ENCODE measurements at places on chromosomes 12 and 14. TPM values are rescaled to one million over a fixed set of nuclear protein-coding genes. Genes with fewer than 3 reads are reported as not detected.

GRCh38 chr12:4984971-4985370, 58.7 kb upstream of the KCNA5 start:
- 0 out of 2 replicates have a peak, but pooled peaks cover 3% of the 10 kb centered on the region for H3K4me1 ChIP-seq
- no peak overlapping the region for H3K4me3 ChIP-seq

GRCh38 chr12:80015660-80016059, 80.8 kb upstream of the PPP1R12A start:
- H3K36me3 ChIP-seq, result no peaks in the 10 kb centered on the region
- DNase-seq, result no peak
- H3K27me3 ChIP-seq, result no peaks in the 10 kb centered on the region
- H3K4me1 ChIP-seq, result peaks cover 7% of the 10 kb centered on the region

GRCh38 chr12:32533971-32534590, 134.7 kb downstream of the FGD4 start:
- H3K4me1 ChIP-seq, result peaks cover 54% of the 10 kb centered on the region
- no peaks in the 10 kb centered on the region for H3K36me3 ChIP-seq
- no peak overlapping the region for H3K4me3 ChIP-seq
- no peaks in the 10 kb centered on the region for H3K27me3 ChIP-seq
- DNase-seq, result no peak

Gene SLC17A8
- 0.26 TPM for total RNA-seq

Gene AQP2
- not detected for total RNA-seq

Gene KRT82
- total RNA-seq, result not detected

DNA sequence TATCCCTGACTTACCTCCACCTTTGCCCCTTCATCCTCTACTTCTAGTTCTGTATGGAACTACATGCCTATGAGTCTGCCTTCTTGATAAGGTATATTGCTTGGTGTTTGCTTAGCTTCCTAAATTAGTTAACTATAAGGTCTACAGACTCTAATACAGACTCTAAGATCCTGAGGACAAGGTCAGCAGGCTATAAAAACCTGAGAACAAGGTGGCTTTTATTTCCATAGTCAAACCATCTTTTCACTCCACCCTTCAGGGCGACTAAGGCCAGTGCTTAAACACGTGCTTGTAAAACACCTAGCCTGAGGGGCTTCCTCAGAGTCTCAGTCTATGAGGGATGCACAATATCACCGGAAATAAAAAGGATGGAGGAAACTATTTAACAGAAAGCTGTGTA, 36.1 kb upstream of the COL2A1 start:
- peaks cover 35% of the 10 kb centered on the region for H3K4me1 ChIP-seq
- no peak overlapping the region for H3K4me3 ChIP-seq
- no peak for DNase-seq

DNA sequence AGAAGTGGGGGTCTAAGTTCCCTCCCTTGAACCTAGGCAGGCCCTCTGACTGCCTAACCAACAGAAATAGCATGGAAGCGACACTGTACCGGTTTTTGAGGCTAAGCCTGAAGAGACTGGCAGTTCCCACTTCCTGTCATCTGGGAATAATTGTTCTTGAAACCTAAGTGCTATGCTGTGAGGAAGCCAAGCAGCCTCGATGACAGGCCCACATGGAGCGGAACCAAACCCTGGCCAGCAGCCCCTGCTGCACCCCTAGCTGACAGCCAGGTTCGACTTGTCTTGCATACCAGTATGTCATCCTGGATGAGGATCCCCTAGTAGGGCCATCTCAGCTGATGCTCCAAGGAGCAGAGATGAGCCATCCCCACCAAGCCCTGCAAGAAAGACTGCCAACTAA, 6.4 kb upstream of the GPR68 start:
- DNase-seq, result no peak
- no peaks in the 10 kb centered on the region for H3K36me3 ChIP-seq
- H3K27me3 ChIP-seq, result peaks cover 33% of the 10 kb centered on the region
- no peak overlapping the region for H3K4me3 ChIP-seq
- no peak overlapping the region for H3K27ac ChIP-seq

GRCh38 chr12:106181401-106182114, 42.8 kb upstream of the NUAK1 start:
- peaks cover 16% of the 10 kb centered on the region for H3K4me1 ChIP-seq
- no peak overlapping the region for H3K27ac ChIP-seq
- H3K27me3 ChIP-seq, result no peaks in the 10 kb centered on the region

DNA sequence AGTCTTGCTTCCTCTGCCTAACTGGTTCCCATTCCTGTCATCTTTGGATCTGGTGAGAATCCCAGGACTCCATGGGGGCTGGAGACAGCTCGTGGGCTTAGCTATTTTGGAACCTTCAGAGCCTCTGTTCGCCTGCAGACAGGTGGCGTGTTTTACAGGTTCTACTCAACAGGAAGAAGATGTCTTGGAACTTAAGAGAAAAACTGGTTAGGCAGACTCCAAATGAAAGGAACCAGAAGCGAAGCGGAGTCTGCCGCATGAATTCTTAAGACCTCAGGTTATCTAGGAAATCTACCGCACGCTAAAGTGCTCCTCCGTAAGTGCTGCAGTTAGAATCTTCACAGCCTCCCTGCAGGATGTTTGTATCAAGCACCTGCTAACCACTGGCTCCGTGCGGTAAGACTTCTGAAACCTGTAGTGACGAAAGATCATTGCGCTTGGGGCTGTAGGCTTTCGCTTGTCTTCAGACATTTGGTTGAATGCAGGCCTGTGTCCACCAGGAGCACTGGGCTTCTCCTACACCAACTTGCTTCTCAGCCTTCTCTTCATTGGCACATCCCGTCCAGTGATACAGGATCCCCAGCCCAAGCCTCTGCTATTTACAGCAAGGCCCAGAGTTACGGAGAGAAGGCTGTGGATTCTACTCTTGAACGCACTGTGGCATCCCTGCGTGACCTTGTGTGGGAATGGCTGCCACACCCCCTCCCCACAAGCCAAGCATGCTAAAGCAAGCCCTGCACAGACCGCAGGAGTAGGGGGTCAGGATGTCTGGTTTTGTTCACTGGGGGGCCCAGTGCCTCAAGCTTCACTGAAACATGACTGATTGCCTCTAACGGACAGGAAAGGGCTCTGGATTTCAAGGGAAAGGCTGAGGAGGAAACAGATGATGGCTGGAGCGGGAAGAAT, 35.0 kb downstream of the ACADS start:
- H3K27me3 ChIP-seq, result no peaks in the 10 kb centered on the region
- H3K4me3 ChIP-seq, result no peak overlapping the region
- peaks cover 18% of the 10 kb centered on the region for H3K4me1 ChIP-seq
- peaks cover 10% of the 10 kb centered on the region for H3K36me3 ChIP-seq
- peak overlapping the region; percentile 60 for H3K27ac ChIP-seq

GRCh38 chr14:94100847-94101246, 9.7 kb upstream of the IFI27 start:
- H3K4me3 ChIP-seq, result no peak overlapping the region
- H3K27me3 ChIP-seq, result no peaks in the 10 kb centered on the region
- H3K4me1 ChIP-seq, result no peaks in the 10 kb centered on the region
- no peaks in the 10 kb centered on the region for H3K36me3 ChIP-seq
- DNase-seq, result no peak
- H3K27ac ChIP-seq, result no peak overlapping the region

- no peaks in the 10 kb centered on the region for H3K36me3 ChIP-seq
- H3K27ac ChIP-seq, result no peak overlapping the region
- no peak overlapping the region for H3K4me3 ChIP-seq
- H3K27me3 ChIP-seq, result no peaks in the 10 kb centered on the region
Measured at GRCh38 chr12:40898505-40898904, 206.3 kb downstream of the CNTN1 start.

DNA sequence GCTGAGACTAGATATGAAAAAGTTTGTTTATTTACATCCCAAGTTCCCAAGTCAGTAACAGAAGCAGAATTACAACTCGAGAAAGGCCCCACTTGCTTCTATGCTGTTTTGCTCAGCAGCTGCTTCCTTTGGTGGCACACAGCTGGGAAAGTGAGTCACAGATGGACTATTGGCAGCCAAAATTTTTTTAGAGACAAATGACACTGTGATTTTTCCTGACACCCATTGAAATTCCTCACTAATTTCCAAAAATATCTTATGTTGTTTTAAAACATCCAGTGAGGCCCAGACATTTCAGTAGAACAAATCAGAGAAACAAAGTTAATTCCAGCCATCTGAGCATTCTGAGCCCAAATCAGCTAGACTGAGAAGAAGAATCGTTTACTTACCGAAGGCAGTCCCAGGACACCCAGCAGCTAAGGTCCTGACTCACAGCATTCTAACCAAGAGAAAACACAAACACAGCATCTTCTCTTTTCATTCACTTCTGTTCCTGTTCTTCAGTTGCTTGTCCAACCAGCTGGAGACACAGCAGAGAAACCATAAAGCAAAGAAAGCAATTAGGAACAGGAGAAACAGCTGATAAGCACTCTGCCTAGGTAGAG, 188.3 kb downstream of the DAD1 start:
- DNase-seq, result no peak
- no peaks in the 10 kb centered on the region for H3K36me3 ChIP-seq
- H3K4me3 ChIP-seq, result no peak overlapping the region
- H3K4me1 ChIP-seq, result no peaks in the 10 kb centered on the region
- H3K27ac ChIP-seq, result no peak overlapping the region

DNA sequence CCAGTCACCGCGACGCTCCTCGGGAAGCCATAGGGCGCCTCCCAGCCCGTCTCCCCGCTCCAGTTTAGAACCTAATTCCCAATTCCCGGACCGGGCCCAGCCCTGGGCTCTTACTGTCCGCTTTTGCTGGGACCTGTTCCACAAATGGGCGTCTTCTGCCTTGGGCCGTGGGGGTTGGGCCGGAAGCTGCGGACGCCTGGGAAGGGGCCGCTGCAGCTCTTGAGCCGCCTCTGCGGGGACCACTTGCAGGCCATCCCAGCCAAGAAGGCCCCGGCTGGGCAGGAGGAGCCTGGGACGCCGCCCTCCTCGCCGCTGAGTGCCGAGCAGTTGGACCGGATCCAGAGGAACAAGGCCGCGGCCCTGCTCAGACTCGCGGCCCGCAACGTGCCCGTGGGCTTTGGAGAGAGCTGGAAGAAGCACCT, 797 bp downstream of the UNG start:
- no peak for DNase-seq
- peaks cover 37% of the 10 kb centered on the region for H3K36me3 ChIP-seq
- peak overlapping the region; percentile 81 for H3K4me3 ChIP-seq
- peaks cover 10% of the 10 kb centered on the region for H3K4me1 ChIP-seq

Gene IL22
- total RNA-seq, result not detected

Gene GTF2H3
- 35.9 TPM for total RNA-seq

Gene POLE2
- total RNA-seq, result 24.4 TPM

- DNase-seq, result no peak
- H3K27me3 ChIP-seq, result no peaks in the 10 kb centered on the region
- H3K27ac ChIP-seq, result no peak overlapping the region
- no peaks in the 10 kb centered on the region for H3K36me3 ChIP-seq
Measured at GRCh38 chr12:1916371-1917171, 1.9 kb downstream of the CACNA2D4 start.

Gene ATP5F1B
- total RNA-seq, result 1,064 TPM

DNA sequence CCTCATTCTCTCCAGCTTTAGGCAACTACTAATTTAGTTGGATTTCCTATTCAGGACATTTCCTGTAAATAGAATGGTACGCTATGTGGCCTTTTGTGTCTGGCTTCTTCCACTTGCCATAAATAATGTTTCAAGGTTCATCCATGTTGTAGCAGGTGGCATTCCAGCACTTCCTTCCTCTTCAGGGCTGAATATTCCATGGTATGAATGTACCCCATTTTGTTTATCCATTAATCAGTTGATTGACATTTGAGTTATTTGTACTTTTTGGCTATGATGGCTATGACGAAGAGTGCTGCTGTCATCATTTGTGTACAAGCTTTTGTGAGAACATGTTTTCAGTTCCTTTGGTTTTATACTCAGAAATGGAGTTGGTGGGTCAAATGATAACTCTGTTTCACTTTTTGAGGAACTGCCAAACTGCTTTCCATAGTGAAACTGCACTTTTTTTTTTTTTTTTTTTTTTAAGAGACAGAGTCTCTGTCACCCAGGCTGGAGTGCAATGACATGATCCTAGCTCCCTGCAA, 6.5 kb upstream of the CDK2AP1 start:
- no peaks in the 10 kb centered on the region for H3K27me3 ChIP-seq
- no peak overlapping the region for H3K4me3 ChIP-seq
- DNase-seq, result no peak
- H3K36me3 ChIP-seq, result no peaks in the 10 kb centered on the region

- no peaks in the 10 kb centered on the region for H3K27me3 ChIP-seq
- peaks cover 19% of the 10 kb centered on the region for H3K4me1 ChIP-seq
- H3K36me3 ChIP-seq, result no peaks in the 10 kb centered on the region
- peak overlapping the region; percentile 37 for H3K4me3 ChIP-seq
Measured at GRCh38 chr12:14928931-14929330, 9.4 kb downstream of the ERP27 start.

Gene RBP5
- 5.4 TPM for total RNA-seq

Gene TAS2R31
- 2.0 TPM for total RNA-seq

DNA sequence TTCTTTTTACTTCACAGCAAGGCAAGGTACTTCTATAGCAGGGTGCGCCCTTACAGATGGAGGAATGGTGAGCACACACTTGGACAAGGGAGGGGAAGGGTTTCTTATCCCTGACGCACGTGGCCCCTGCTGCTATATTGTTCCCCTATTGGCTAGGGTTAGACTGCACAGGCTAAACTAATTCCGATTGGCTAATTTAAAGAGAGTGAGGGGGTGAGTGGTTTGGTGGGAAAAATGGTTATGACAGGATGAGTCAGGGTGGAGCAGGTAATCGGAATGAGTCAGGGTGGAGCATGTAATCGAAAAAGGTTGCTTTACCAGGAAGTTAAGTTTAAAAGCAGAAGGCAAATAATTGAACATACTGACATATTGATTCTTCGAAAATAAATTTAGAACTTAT, 23.7 kb upstream of the RAB21 start:
- no peak overlapping the region for H3K4me3 ChIP-seq
- no peak overlapping the region for H3K27ac ChIP-seq
- no peaks in the 10 kb centered on the region for H3K27me3 ChIP-seq
- no peak for DNase-seq

DNA sequence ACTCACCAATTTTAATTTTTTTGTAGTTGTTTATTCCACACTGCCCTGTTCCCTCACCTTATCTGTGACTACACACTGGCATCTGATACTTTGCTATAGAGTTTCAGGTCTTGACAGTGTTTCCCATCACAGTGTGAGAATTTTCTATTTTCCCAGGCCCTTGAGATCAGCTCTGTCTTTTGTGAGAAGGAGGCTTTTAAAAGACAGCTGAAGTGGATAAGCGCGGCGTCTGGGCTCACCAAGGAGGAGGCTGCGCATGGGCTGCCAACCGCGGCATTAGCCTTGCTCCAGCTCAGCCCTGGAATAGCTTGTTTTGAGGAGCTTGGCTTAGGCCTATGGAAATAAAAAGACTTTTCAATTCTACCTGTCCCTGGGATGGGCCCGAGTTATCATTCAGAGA, 181.3 kb downstream of the RMST start:
- H3K27me3 ChIP-seq, result no peaks in the 10 kb centered on the region
- DNase-seq, result no peak
- H3K4me1 ChIP-seq, result peaks cover 8% of the 10 kb centered on the region
- peaks cover 5% of the 10 kb centered on the region for H3K36me3 ChIP-seq

Gene STYK1
- 1.9 TPM for total RNA-seq

Data from WTC11 (cell line).